ENCODE measurements at places on chromosomes 1 and 21. TPM values are rescaled to one million over a fixed set of nuclear protein-coding genes. Genes with fewer than 3 reads are reported as not detected.

- no peak for DNase-seq
These were observed 42.1 kb downstream of the DMRTB1 start for GRCh38 chr1:53501065-53502005.

DNA sequence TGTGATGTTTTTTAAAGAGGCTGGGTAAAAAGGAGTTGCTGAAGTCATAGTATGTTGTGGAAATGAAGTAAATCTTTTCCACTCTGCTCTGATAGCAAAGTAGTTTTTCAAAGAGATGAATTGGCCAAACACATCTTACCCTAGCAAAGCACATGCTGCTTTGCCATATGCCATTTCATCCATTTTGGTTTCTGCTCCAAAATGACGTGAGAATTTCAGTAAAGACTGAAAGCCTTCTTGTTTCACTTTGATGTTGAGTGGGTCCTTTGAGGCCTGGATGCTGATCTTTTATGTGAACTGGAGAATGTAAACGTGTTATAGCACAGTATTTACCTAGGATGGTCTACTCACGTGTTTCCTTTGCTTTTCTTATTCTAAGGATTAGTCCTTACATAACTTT lies 73.3 kb upstream of the PGD start:
- no peak for DNase-seq

- no peak for DNase-seq
These were observed 60.3 kb upstream of the PGD start for GRCh38 chr1:10338611-10339010.

The OVAAL gene
- polyA plus RNA-seq: not detected
